Effector memory CD8-positive, alpha-beta T cell (primary cell): ENCODE measurements at places on chromosomes 3 and 15.
A peak's percentile ranks its signal among the peaks of the same experiment; 100 is the strongest.

- DNase-seq: no peak
Observed at GRCh38 chr15:92847841-92848240, 52.3 kb upstream of the CHD2 start.

- DNase-seq: no peak
Observed at GRCh38 chr3:168417016-168417415, 321.3 kb upstream of the GOLIM4 start.

GRCh38 chr15:78775472-78775871 is 35.8 kb downstream of the ADAMTS7 start:
- DNase-seq: no peak

GRCh38 chr3:34012102-34012461 is 213.7 kb downstream of the PDCD6IP start:
- DNase-seq: no peak

DNA sequence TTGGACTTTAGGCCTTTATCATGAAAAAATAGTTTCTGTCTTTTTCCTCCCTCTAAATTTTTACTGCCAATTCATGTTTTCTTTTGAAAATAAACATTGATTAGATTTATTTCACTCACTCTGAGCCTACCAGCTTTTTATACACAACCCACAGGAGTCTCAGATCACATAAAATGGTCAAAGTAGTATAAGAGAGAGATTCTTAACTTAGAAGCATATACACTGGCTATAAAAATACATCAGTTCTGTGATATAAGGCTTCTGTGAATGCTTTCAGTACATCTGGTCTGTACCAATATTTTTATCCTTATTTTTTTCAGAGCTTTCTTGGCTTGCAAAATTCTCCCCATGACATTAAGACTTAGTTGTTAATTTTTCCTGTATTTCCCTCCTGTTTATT is 117.0 kb upstream of the PTX3 start:
- DNase-seq: no peak

DNA sequence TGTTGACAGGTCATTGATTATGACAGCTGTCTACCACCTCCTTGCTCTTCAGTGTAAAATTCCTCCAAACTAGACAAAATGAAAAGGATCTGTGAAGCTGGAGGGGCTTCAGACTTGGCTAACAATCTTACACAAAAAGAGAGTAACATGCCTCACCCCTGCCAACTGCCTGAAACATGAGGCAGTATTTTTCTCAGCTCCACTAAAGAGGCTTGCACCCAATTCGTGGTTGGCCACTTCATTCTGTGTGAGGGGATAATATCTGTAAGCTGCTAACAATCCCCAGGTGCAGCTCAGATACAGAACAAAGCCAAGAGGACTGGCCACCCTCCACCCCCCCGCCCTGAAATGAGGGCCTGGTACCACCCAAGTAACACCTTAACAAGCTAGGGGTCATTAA is 2.8 kb downstream of the MB21D2 start:
- DNase-seq: no peak

GRCh38 chr3:157088601-157089454 is 71.1 kb downstream of the CCNL1 start:
- DNase-seq: peak; percentile 90

- no peak for DNase-seq
Observed at GRCh38 chr3:9079676-9080075, 116.4 kb upstream of the RAD18 start.

- no peak for DNase-seq
Observed at GRCh38 chr3:110518031-110518430, 553.6 kb upstream of the NECTIN3 start.

DNA sequence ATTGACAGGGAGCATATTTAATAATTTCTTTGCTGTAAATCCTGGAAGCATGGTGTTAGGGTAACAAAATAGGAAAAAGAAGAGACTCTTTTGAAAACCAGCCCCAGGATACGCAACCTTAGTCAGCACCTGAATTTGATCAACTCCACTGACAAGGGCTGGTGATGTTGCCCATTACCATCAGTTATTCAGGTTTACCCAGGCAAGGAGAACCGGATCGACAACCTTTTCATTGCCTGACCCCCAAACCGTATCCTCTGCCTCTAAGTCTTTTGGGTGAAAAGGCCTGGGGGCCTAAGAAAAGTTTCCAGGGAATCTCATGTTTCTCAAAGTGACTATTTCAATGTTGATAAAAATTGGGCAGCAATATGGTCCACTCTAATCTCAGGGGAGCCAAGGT is 313.3 kb downstream of the KBTBD8 start:
- no peak for DNase-seq

DNA sequence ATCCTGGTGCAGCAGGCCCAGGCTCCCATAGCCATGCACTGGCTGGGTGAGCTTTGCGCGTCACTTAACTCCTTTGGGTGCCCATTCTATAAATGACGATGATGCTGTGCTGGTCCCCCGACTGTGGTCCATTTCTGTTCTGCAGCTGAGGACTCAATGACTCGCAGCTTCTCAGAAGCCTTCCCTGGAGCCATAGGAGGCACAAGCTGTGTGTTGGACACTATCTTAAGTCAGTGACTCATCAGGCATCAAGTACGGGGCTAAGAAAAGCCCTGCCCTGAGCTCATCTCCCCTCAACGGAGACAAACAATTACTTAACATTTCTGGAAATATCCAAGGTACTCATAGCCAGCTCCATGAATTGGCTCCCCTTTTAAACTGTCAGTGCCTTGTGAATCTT is 13.8 kb upstream of the MUSTN1 start:
- no peak for DNase-seq
